Esophagus mucosa (tissue), 1 donor: ENCODE measurements at places on chromosomes 13 and 19. TPM values are rescaled to one million over a fixed set of nuclear protein-coding genes. Genes with fewer than 3 reads are reported as not detected.

The IGFLR1 gene
- 2.4 TPM for total RNA-seq

The HNRNPA1L2 gene
- total RNA-seq = 3.7 TPM

The TSEN34 gene
- 36.1 TPM for total RNA-seq

The ZNF528 gene
- 10.8 TPM for total RNA-seq

The ZNF225 gene
- 1.8 TPM for total RNA-seq

DNA sequence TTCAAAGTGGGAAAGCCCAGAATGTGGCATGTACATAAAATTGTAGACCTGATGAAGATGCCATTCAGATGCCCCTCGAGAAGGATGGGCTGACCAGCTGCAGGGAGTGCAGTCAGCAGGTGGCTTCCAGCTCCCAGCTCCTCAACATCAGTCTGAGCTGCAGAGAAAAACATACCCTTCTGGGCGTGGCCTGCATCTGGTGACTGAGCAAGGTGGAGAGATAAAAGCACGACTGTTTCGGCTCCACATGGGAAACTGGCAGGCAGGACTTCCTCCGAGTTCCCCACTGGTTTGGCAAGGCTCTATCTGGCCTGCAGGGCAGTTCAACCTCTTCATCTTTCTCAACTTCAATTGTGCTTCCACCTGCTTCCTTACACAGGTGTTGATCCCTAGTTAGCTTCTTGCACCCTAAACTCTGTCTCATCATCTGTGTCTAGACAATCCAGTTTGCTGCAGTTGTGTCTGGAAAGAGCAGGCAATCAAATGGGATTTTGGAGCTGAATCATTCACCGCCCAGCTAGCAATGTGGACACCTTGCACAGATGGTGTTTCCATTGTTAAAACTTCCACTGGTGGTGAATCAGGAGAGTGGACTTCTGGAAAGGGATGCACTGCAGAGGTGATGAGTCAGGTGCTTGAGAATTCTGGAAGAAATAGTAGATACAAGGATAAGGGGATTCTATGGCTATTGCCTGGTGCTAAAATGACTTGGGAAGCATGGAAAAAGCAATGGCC is 56.8 kb downstream of the POLR1D start:
- ATAC-seq = peak; percentile 79

DNA sequence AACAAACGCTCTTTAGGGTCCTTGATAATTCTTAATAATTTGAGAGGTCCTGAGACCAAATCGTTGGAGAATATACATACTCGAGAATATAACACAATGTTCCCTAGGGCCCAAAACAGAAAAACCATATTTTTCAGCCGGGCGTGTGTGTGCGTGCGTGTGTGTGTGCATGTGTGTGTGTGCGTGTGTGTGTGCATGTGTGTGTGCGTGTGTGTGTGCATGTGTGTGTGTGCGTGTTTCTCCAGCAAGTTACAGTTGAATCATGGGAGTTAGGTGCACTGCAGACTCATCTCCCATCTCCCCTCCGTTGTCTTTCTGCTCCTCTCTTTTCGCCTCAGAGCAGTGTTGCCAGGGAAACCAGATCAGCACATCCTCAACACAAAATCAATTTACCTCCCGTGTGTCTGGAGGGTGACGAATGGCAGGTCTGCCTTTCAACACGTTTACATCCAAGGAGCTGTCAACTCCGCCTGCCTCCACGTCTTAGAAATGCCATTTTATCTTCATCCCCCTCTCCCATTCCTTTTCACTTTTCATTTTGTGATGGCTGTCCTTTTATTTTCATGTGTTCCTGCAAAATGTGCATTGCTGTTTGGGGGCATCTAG is 8.3 kb upstream of the PNMA8B start:
- no peak for ATAC-seq

GRCh38 chr13:73481886-73482445 is 423.2 kb downstream of the KLF5 start:
- ATAC-seq = no peak

DNA sequence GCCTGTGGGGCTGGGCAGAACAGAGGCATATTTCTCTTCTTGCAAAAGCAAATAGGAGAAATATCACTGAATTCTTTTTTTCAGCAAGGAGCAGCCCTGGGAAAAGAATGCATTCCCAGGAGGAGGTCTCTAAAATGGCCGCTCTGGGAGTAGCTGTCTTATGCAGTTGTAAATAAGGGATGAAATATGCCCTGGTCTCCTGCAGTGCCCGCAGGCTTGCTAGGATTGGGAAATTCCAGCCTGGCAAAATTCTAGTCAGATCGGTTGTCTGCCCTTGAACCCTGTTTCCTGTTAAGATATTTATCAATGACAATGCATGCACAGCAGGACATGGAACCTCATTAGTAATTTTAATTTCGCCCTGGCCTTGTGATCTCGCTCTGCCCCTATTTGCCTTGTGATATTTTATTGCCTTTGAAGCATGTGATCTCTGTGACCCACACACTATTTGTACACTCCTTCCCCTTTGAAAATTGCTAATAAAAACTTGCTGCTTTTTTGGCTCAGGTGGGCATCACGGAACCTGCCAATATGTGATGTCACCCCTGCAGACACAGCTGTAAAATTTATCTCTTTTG is 1993.2 kb downstream of the PCDH9 start:
- no peak for ATAC-seq

DNA sequence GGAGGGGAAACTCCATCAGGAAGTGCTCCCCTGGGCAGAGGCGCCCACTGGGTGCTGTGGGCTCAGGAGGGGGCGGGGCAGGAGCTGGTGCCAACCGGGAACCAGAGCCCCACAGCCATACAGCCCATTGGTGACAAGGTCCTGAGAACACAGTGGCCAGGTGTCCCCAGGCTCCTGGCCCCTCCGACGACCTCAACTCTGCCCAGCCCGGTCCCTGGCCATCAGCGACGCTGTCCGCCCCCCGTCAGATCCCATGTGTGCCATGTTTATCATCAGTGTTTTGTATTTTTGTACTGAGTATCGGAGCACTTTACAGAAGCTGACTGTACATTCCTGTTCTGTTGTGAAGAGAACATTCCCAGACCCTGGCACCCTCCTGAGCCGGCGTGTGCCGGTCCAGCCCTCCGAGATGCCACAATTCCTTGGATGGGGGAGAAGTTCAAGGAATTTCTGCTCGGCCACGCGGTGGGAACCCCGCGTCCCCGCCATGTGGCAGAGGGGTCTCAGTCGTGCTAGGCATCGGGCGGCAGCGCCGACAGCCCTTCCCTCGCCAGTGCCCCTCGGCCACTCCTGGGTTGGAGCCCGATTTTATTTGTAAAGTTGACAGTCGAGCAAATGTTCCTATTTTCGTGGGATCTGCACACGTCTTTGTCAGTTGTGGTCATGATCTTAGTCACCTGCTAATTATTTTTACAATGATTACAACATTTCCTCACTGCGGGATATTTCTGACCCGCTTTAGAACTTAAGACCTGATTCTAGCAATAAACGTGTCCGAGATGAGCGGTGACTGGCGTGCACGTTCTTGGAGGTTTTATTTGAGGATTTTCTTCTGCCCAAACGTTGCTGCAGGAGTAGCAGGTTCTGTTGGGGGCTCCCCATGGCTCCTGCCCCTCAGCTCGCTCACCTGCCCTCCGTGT is 16.9 kb downstream of the PEX11G start:
- ATAC-seq = no peak

DNA sequence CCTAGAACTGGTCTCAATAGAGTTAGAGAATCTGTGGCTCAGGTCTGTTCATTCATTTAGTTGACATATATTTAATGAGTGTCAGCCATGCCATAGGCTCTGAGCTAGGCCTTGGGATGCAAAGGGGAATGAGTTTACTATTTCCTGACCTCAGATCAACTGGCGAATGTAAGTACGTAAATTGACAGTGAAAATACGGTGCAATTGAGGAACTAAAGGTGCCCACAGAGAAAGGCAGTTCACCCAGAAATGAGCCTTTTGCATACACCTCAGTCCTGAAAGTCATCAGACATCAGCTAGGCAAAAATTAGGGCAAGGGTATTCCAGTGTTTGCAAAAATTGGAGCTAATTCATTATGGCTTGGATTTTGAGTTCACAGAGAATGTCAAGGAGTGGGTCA is 20.6 kb upstream of the UPF3A start:
- ATAC-seq = no peak
